A549 treated with Hydrocortisone at 1 μM for 4 hours (cell line): ENCODE measurements at places on chromosomes 3 and 15. TPM values are rescaled to one million over a fixed set of nuclear protein-coding genes. Genes with fewer than 3 reads are reported as not detected.

Gene MYO5C
- 5.5 to 7.5 TPM (median 6.4 TPM) in 5 replicates for total RNA-seq

Gene RSL24D1
- total RNA-seq = 89.4 to 104 TPM (median 92.9 TPM) in 5 replicates

Gene SERPINI2
- total RNA-seq = not detected in 5 replicates

Gene MUC4
- total RNA-seq = 0.02 to 0.08 TPM (median 0.05 TPM) in 4 of 5 replicates, not detected in the other

Gene CKMT1A
- 1.7 to 2.8 TPM (median 2.7 TPM) in 5 replicates for total RNA-seq
